ENCODE measurements at places on chromosomes 3 and 15.

- no peak for DNase-seq
Measured at GRCh38 chr15:97874139-97874538, 86.4 kb upstream of the ARRDC4 start.

GRCh38 chr3:44402548-44402947 is 64.0 kb downstream of the TCAIM start:
- no peak for DNase-seq

DNA sequence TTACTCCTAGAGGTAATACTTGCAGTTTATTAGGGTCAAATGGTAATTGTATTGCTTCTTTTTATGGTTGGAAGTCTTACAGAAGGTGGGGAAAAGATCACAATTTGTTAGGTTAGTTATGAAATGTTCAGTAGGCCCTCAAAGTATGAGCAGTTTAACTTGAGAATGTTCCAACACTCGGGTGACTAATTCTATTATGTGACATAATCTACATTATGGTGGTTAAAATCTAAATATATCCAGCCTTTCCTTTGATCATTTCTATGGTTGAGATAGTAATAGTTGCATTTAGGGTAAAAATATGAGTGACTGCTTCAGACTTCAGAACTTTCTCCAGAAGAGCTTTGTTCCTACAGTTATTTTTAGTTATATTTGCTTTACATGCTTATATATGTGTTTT is 19.6 kb upstream of the FBXO22 start:
- DNase-seq: no peak

DNA sequence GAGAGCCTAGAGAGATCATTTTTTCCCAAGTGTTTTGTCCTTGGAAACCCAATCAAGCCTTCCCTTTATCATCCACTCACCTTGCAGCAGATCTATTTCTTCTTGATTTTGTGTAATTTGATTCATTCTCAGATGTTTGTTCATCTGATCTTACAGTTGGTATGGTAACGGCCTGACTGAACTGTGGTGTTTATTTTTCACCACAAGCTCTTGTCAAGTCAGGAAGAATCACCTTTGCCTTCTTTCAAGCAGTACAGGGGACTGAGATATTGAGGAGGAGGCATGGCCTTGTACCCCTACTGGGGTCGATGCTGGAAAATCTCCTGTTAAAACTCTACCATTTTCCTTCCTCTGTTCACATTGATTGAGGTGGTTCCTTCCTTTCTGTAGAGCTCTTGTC is 361.4 kb upstream of the CFAP20DC start:
- DNase-seq: no peak

- DNase-seq: no peak
Measured at GRCh38 chr15:40087068-40087810, 21.4 kb downstream of the BMF start.

DNA sequence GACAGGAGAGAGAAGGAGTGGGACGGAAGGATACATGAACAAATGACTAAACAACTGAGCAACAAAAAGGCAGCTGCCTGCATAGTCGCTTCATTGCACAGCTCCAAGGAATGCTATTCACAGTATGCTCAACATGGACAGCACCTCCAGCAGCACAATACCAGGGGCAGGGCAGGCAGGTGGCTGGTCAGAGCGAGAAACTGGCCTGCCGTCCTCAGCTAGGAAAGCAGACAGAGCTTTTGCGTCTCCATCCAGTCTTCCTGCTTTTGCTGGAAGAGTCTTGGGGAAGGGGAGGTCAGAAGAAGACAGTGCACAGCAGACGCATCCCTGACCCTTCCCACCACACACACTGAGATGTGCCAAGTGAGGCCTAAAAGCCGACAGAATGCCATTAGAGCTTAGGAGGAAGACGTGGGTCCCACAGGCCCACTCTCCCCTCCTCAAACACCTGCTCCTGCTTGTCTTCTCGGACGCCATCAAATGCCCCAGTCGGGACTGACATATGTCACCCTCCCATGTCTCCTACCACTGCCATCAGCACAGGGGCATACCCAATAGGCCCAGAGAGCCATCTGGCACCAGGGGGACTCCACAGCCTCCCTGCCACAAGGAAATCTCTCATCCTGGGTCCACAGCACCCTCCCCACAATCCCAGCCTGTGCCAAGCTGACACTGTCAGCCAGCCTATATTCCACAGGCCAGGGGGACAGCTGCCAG is 3.9 kb downstream of the RAB6B start:
- DNase-seq: no peak

- DNase-seq: no peak
Measured at GRCh38 chr15:58551764-58552504, 120.1 kb downstream of the LIPC start.

DNA sequence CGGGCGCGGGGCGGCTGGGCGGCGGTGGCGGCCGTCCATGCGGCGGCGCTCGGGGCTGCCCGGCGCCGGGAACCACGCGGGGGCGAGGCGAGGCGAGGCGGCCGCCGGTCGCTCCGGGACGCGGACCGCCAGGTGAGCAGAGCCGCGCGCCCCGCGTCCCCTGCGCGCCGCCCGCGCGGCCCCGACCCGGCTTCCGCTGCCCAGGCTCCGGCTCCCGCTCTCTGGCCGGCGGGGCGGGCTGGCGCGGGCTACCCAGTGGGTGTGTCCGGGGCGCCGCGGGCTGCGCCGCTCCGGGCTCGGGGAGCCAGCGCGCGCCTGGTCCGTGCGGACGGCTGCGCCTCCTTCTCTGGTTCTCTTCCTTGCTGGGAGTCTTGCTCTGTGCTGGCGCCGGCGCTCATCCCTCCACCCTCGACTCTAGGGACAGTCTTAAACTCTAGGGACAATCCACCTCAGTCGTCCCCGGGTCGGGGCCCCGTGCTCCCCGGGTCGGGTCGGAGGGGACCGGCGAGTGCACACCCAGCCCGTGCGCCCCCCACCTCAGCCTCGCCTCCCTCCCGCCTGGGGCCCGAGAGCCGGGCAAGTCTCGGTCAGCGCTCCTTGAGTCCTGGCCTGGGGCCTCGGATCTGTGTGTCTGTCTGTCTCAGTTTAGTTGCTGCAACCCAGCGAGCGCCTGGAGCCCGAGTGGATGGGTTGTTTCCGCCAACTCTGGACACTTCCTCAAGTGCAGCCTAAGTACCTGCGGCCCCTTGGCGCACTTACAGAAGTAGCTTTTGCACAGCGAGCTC is 488 bp downstream of the THSD4 start:
- peak; percentile 27 for DNase-seq

DNA sequence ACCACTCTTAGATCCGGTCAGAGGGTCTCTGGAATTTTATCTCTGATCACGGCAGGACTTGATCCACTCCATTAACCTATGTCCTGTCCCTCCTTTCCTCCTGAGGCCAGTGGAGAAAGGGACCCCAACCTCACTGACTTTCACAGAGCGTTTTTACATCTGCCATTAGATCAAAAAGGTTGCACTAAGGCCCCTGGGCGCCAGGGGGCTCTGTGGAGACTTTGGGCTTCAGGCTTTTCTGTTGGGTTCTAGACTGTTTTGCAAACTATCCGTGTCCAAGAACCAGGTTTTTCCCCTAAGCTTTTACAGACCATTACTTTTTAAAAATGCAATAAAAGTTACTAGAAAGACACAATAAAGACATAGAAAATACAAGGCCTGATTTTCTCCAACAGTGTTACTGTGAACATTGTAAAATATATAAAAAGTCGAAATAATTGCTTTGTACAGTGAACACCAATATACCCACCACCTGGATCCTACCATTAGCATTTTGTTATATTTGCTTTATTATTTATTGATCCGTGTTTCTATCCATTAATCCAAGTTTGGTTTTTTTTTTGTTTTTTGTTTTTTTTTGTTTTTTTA is 159.7 kb downstream of the POLR2M start:
- DNase-seq: peak; percentile 67

DNA sequence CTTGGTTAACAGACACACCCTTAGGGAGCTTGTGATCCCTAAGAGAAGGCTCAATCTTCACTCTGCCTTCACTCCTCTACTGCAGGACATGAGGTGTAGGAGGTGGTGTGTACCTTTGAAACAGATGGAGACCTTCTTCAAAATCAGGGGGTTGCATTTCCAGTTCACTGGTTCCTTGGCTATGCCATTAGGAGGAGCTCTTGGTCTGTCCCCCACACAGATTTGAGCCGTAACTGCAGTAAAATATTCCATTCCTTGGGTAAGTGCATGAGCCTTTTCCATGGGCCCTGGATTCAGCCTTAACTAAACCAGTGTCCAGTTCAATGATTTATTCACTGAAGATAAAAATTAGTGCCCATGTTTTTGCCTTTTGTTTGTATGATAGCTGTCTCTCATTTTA is 144.6 kb downstream of the MCTP2 start:
- DNase-seq: no peak

GRCh38 chr15:80780416-80781221 is 1.4 kb downstream of the CEMIP start:
- peak; percentile 40 for DNase-seq

GRCh38 chr15:63915209-63915872 is 81.6 kb upstream of the HERC1 start:
- DNase-seq: no peak

DNA sequence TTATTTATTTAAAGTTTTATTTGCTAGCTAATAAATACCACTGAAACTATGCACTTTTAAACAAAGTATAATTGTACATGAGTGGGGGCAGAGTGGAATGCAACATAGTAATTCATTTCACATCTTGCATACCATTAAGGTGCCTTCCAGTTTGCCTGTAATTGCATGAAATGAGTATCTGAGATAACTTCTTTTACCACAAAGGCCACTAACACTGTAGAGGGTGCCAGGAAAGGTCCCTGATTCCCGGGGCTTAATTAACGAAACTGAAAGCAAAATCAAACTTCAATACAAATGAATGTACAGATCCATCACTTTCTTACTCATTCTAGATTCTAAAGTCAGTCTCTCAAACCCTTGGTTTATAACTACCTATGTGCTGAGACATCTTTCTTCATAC is 2.1 kb downstream of the CD47 start:
- no peak for DNase-seq

DNA sequence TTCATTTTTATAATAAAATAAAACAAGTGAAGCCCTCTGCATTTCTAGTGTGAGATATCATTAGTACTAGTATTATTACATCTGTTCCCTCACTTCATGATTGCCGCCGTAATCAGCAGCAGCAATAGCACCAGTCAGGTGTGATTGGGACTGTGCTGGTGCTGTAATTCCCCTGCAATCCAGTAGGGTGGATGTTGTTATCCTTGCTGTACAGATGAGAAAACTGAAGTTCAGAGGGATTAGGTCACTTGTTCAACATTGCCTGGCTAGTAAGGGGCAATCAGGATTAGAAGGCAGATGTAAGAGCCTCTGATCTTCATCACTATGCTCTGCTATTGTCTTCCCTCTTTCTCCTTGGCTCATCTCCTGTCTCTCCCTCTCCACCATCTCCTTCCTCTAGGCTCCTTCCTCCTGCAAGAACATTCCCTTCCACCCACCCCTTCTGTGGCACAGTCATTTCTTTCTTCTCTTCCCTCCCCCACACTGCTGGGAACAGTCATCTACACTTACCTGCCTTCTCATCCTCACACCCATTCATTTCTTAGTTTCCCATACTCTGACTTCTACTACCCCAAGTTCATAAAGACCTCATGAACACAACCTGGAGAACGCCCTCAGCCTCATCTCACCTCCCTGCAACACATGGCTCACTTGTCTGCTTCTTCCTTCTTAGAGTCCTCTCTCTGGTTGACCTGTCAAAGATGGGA is 29.7 kb downstream of the CRYGS start:
- peak; percentile 47 for DNase-seq

- no peak for DNase-seq
Measured at GRCh38 chr15:66651198-66651597, 50.8 kb upstream of the SMAD6 start.

GRCh38 chr15:63881431-63881830 is 47.7 kb upstream of the HERC1 start:
- no peak for DNase-seq

DNA sequence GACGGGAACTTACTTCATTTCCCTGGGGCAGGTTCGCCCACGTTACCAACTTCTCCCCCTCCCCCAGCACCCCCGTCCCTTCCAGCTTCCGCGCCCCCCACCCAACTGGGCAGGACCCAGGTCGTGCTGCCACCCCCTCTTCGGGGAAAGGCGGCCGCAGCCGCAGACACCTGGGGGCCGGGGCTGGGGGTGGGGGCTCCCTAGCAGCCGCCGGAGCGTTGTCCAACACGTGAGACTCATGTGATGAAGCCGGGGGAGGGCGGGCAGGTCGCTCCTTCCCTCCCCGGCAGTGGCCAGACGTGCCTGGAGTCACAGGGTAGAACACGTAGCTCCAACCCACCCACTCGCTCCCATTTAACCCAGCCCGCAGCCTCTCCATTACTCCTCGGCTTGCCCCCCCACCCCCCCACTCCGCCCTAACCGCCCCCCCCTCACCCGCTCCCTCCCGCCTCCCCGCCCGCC is 240 bp upstream of the BHLHE40 start:
- peak; percentile 92 for DNase-seq

Data from activated naive CD4-positive, alpha-beta T cell treated with anti-CD3 and anti-CD28 coated beads, Interleukin-2, amount 50 U/mL, for 72 hours (primary cell).